COR-L47 (cell line): ENCODE measurements at places on chromosomes 1 and 21.

DNA sequence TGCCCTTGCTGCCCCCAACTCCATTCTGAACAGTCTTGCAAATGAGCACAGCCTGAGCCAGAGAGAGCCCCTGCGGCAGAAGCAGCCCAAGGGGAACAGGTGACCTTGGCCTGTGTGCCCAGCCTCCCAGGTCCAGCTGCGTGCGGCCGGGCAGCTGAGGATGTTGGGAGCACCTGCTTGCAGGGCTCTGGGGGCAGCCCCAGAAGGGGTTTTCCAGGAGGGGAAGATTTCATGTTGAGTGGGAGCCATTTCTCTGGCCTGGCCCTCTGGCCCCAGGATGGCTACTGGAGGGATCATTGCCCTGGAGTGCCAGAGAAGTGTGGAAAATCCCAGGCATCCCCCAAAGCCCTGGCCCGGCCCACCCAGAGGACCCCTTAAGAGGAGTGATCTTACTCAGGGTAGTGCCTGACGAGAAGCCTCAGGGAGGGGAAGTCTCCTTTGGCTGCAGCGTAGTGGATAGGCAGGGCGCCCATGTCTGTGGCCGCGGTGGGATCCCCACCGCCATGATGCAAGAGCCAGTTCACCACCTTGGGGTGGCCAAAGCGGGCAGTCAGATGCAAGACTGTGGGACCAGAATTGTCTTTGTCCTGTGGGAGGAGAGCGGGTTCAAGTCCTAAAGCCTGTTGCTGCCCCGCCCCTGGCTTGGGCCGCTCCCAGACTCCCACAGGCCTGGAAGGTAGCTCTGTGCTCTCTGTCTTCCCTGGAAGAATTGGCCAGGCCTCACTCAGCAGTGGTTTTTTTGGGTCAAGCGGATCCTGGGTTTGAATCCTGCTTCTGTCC lies 20.6 kb upstream of the RNU1-4 start:
- DNase-seq = no peak

GRCh38 chr1:183871142-183871541 lies 66.2 kb downstream of the RGL1 start:
- peak; percentile 75 for DNase-seq

DNA sequence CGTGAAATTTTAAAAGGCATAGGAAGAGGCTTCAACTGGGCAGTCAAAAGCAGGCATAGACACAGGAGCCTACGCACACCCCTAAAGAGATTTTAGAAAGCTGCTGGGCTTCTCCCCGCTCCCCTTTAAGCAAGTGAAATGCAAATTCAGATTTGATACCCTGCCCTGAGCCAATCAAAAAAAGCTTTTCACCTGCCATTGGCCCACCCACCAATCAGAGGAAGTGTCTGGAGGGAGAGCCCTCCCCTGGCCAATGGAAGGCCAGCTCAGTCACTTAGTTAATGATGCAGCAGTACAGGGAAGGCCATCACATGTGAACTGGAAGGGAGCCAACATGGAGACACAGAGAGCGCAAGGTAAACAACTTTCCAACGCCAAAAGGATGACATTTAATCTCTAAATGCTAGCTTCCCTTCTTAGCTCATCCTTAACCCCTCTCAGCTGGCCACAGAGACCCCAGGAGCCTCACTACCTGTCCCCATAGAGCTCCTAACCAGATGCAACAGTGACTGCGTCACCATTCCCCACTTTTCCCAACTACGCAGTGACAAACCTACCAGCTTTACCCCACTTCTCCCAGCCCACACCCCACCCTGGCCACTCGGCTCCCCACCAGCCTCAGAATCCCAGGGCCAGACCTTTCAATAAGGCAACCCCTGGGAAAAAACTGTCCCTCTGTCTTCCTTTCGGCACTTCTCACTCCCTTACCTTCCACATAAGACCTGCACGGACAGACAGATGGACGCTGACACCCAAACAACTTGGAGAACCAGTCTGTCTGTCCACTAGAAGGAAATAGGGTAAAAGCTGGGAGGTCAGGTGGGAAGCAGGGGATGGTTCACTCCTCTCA lies 71.0 kb downstream of the CD46 start:
- DNase-seq = peak; percentile 48

DNA sequence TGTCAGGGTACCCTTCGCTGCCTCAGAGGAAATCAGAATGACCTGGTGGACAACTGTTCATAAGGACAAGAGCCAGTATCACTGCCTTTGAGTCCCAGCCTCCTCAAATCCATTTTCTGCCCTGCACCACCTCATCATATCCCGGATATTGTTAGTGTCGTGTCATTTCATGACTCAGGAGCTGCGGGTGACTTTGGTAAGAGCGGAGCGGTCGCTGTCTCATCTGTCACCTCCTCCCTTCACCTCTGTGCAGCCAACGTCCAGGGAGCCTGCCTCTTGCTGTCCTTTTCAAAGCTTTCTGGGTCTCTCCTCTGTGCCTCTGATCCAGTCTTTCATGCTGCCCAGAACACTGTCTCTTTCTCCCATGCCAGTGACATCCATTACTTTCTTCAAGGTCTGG lies 7.0 kb upstream of the C1orf198 start:
- DNase-seq = no peak

DNA sequence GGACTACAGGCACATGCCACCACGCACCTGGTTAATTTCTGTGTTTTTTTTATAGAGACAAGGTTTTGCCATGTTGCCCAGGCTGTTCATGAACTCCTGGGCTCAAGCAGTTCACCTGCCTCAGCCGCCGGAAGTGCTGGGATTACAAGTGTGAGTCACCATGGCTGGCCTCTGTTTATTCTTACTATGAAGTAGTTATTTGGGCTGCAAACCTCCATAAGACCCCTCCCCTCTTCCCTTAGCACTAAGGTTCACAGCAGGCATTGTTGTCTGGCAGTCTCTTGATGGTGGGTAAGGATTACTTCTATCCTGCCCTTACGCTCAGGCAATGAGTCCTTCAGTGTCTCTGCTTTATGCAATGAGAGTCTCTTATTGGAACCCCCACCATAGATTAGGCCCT lies 51.8 kb downstream of the ANGPTL1 start:
- DNase-seq = no peak

DNA sequence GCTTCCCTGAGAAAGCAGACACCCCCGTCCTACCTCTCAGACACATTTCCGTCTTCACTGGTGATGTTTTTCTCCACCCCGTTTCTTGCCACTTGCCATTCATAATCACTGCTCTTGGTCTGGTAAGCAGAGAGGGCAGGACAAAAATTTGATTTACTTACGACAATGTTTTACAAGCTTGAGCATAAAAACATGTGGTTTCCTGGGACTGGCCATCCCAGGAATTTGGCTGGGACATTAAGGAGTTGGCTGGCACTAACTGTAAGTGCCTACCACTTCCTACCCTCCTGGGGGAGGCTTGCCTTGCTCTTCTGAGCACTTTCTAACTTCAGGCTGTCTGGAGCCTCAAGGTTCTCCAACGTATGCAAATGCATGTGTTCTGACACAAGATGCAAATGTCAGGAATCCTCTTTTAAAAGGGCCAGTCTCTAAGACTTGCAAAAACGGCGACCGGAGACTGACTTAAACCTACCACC lies 24.2 kb downstream of the ZBTB18 start:
- no peak for DNase-seq
